ENCODE measurements at places on chromosomes 12 and 14.

DNA sequence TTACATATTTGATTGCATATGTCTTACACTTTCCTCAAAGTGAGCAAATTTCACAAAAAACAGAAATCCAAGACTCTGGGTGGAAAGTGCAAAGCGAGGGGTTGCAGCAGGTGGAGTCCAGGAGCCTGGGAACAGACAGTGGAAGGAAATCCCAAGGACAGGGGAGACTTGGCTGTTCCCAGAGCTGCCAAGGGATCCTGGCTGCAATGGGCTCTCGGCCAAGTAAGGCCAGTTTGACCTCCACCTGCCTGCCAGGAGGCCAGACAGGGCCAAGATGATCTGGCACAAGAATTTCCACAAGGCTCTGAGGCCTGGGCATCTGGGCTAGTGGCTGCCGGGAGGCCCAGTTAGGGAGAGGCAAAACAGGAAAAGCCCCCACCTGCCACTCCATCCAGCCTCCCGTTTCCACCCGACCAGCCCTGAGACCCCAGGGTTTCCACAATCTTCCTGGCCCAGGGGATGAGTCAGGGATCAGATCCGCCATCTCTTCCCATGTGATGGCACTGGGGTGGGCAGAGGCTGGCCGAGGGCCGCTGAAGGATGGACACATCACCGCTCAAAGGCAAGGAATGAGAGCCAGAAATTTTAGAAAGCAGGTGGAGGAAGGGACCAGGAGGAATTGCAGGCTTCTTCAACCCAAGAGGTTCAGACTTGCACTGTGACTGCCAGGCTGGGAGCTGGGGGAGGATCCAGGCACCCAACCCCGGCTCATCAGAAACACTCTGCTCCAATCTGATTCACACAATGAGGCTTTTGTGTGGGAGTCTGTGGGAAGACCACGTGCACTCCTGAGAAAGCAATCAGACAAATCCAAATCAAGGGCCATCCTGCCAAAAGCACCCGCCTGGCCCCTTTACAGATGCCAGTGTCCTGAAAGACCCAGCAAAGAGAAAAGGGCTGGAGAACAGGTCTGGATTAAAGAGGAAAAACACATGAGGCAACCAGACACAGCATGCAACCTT is 16.3 kb downstream of the SCARB1 start:
- no peak for DNase-seq

DNA sequence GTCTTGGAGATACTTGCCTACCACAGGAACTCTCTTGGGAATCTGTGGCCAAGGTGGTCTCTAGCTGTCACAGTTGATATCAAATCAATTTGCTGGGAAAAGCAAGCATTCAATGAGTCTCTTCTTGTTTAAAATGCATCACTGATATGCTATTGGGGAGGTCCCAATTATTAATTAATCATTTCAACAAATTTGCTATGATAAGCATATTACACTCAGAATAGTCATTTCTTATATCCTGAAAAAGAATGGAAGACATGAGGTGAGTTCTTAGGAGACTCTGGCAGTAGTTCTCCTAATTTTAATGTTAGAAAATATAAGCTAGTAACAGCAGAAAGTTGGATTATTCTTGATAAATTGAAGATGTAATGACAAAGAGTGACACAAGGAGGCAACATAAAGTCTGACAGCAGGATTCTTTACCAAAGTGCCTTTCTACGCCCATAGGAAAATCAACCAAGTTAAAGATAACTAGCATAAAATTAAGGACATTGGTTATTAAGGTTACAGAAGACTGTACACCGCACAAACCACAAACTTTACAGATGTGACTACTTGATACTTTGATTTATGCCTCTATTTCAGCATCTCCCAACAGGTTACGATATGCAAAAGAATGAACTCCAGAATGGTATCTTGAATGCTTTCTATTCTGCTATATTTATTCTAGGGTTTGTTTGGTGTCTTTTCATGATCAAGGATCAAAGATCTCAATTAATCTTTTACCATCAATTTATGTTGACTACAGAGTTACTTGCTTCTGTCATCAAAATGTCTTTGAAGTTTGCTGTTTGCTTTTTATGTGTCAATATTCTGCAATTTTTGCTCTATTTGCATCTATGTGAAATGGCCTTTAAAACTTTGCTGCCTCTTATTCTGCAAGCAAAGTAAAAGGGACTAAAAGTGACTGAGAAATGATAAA is 349.6 kb upstream of the CLEC14A start:
- no peak for DNase-seq

DNA sequence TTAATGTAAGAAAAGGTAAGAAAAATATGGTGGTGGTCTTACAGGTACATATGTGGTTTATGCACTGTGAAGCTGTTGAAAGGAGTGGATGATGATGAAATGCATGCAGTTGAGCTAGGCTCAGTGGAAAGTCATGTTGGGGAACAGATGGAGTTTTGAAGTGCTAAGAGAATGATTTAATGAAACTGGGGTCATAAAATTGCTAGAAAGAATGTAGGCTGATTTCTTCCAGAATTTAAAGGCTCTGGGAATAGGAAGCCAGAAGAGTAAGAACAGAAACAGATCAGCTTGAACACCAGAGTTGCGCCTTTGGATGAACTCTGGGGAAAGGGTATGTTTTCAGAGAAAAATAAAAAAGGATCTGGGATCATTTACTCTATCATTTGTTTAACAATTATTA is 146.5 kb downstream of the MON2 start:
- DNase-seq: no peak

DNA sequence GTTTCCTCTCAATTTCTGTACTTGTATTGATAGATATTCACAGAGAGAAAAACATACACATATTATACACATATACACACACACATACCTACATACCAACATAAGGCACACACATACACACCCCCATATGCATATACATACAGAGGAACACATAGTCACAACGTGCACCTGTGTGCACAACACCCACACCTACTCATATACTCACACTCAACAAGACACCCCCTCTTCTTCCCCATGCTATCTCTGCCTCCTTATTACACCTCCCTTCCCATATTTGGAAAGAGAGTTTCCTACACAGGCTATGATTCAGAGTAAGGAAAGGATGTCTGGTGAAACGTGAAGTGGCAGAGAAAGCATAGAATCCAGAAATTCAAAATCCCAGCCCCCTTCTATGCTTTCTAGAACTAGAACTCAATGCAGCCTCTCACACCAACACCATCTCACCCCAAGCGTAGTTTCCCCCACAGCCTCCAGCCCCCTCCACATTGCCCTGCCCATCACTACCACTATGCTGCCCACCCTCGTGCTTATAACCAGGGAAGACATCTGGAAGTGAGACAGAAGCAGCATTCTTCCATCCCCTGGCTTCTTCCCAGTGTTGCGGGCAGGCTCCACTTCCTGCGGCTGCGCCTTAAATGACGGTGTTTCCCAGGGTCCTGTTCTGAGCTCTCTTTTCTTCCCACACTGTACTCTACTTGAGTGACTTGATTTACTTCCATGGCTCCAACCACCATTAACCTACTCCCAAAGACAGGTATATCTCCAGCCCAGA is 2.4 kb downstream of the RNASE8 start:
- DNase-seq: no peak

GRCh38 chr12:84294246-84294645 is 618.4 kb downstream of the SLC6A15 start:
- no peak for DNase-seq

- DNase-seq: no peak
Observed at GRCh38 chr12:85949253-85949652, 75.2 kb downstream of the NTS start.

DNA sequence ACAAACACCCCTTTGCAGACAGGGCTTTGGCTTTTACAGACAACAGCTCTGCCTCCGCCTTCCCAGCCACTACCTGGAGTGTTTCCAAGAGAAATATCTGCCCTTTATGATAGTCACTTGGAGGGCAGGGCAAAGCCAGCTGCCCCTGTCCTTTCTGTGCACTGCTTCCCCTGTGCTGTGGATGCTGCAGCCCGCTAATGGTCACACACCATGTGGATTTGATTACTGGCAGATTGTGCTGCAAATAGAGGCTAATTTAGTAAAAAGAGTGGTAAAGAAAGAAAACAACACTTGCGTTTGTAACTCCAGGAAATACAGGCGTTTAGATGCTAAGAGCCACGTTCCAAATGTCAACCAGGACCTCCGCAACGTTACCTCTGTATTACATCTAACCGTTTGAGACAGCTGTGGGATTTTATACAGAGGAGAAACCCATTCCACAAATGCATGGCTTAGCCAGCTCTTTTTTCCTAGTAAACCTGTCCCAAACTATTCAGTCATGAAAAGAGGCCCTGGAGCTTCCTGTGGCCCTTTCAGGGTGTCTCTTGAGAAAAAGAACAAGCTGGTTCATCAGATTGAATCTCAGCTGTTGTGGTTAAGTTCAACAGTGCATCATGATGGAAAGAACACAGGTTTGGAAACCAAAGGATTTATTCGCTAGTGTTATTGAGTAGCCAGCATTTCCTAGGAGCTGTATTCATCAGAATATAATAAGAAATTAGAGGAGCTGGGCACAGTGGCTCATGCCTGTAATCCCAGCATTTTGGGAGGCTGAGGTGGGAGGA is 30.1 kb upstream of the PWP1 start:
- DNase-seq: no peak

DNA sequence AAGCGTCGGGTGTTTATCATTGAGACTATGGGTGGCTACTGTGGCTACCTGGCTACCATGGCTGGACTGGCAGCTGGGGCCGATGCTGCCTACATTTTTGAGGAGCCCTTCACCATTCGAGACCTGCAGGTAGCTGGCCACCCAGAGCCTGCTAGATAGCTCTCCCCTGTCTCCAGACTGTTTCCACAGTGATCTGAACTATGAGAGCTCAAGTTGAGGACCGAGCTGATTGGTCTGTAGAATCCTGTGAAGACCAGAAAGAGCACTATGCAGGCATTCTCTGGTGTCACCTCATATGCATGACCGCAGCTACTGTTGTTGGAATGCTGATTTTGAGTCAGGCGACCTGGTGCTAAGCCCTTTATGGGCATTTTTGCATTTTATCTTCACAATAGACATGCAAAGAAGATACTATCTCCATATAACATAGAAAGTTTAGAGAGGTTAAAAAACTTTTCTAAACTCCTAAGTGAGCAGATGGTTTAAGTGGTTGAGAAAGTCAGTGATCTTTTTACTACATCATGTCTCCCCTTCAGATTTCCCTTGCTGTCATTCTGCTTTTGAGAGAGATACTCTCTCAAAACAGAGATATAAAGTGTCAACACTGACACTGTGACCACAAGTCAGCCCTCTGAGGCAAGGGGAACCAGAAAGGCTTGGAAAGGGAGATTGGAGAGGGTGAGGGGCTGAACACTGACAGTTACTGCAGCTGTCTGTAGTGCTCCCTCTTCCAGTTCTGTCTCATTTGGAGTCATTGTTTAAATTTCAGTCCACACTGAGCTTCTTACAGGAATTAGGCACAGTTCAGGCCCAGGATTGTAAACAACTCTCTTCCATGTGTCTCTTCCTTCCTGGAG is 14.3 kb downstream of the ASB8 start:
- no peak for DNase-seq

DNA sequence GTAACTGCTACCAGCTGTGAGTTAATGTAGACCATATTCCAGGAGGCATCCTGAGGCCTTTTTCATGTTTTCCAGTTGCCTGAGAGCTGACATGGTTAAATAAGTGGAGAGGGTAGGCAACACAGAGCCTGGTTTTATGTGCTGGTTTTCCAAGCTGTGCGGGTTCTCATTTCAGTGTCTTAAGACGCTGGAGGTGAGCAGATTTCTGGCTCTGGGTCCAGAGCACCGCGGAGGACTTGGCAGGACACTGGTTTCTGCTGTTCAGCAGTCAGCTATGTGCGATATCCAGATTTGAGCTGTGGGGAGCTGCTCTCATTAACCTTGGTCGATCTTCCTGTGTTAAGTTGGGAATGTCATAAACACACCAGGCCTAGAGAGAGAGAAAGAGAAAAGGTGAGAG is 680.8 kb downstream of the BCL11B start:
- no peak for DNase-seq

DNA sequence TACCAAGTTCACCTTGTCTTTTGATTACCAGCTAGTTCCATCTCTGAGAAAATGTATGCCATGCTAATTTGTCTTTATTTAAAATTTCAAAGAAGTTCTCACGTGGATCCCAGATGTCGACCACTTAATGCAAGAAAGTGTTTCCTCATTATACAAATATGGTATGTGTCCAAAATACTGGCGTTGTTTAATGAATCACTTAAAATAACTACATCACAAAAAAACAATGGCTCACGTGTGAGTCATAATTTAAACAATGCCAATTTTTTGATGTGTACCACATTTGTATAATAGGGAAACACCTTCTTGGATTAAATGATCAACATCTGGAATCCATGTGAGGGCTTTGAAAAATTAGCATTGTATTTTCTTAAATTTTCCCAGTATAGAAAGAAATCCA is 40.8 kb downstream of the DBX2 start:
- no peak for DNase-seq

DNA sequence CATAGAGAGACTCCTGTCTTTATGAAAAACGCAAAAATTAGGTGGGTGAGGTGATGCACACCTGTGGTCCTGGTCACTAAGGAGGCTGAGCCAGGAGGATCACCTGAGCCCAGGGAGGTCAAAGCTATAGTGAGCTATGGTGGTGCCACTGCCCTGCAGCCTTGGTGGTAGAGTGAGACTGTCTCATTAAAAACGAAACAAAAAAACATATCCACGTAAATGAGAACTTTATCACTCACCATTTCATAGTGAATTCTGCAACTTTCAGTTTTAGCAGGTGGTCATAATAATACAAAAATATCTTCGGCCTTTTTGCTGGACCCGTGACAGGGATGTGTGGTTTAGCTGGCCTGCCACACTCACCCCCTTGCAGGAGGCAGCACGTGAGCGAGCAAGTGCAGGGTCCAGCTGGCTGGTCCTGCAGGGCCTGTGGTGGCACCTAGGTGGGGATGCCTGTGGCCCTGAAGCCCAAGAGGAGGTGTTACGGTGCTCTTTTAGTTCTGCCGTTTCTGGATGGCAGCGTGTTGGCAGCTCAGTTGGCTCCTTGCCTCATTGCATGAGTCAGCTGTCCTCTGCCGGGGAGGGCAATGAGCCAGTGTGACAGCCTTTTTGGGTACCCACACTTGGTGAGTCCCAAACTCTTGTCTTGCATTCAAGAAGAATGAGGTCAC is 1330.7 kb upstream of the TMEM132C start:
- no peak for DNase-seq

GRCh38 chr14:60184905-60185555 is 19.8 kb upstream of the DHRS7 start:
- no peak for DNase-seq
